Mucosa of descending colon (tissue), 3 donors: ENCODE measurements at places on chromosomes 2 and 18. TPM values are rescaled to one million over a fixed set of nuclear protein-coding genes. Genes with fewer than 3 reads are reported as not detected.

The ATP6V1C2 gene
- total RNA-seq = 1.0 TPM

- no peak for DNase-seq
These were observed 14.0 kb upstream of the PRKCE start for GRCh38 chr2:45637440-45637839.

The ERFE gene
- 0.51 TPM for total RNA-seq

DNA sequence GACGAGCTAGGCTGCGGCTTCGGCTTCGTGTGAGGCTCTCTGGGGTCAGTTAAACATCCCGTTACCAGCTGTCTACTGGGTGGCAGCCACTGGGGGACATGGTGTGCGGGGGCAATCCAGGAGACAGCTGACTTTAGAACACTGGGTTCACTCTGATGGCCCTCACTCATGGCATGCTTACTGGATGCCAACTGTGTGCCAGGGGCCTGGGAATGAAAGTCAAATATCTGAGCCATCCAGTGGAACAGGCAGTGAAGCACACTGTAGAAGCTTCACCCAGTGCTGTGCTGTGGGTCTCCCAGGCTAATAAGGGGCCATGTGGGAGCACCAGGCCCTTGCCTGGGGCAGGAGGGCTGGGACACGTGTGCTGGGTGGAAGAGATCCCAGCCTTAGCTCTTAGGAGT, 48.3 kb downstream of the GLI2 start:
- DNase-seq = no peak

DNA sequence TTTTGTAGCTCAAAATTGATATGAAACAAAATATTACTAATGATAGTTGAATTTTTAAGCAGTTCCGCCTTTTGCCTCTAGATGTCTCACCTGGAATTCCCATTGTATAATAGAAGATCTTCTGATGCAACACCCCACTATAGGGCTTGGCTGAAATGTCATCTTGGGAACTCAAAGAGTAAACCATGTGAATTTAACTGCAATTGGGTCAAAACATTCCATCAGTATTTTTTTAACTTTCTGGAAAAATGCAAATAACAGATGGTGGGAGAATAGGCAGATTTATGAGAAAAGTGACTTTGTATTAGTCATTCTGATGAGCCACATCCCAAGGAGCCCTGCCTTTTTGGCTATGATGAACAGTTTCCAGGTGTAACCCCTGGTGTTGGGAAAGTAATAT, 489.9 kb downstream of the NYAP2 start:
- DNase-seq = no peak

GRCh38 chr2:147096671-147097070, 748.2 kb upstream of the ACVR2A start:
- no peak for DNase-seq

GRCh38 chr2:232418466-232419244, 12.0 kb downstream of the ALPG start:
- peak; percentile 56 for DNase-seq

- DNase-seq = no peak
These were observed 96.7 kb upstream of the RPE start for GRCh38 chr2:209905691-209906090.

DNA sequence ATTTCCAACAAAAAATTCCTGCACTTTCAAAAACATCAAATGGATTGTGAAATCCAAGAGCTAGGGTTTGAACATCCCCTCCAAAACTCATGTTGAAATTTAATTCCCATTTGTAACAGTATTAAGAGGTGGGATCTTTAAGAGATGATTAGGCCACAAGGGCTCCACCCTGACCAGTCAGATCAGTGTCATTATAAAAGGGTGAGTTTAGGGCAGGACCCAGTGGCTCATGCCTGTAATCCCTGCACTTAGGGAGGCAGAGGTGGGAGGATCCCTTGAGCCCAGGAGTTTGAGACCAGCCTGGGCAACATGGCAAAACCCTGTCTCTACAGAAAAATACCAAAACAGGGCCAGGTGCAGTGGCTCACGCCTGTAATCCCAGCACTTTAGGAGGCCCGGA, 8.9 kb downstream of the GTF3C2 start:
- no peak for DNase-seq

DNA sequence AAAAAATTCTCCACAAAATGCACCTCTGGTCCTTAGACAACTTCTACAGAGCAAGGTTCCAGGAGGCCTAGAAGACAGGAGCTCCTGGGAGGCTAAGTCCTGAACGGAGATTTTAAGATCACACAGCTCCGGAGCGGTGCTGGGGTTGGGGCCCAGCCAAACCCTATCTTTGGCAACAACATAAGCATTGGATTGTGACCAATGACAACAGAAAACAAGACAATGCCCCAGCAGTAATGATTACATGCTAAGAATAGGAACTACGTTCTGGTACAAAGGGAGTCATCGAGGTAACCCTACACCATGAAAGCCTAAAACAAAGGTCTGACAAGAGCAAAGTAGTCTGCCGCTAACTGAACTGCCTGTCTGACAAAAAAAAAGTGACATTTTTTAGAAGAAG, 171.2 kb downstream of the CMPK2 start:
- DNase-seq = no peak

DNA sequence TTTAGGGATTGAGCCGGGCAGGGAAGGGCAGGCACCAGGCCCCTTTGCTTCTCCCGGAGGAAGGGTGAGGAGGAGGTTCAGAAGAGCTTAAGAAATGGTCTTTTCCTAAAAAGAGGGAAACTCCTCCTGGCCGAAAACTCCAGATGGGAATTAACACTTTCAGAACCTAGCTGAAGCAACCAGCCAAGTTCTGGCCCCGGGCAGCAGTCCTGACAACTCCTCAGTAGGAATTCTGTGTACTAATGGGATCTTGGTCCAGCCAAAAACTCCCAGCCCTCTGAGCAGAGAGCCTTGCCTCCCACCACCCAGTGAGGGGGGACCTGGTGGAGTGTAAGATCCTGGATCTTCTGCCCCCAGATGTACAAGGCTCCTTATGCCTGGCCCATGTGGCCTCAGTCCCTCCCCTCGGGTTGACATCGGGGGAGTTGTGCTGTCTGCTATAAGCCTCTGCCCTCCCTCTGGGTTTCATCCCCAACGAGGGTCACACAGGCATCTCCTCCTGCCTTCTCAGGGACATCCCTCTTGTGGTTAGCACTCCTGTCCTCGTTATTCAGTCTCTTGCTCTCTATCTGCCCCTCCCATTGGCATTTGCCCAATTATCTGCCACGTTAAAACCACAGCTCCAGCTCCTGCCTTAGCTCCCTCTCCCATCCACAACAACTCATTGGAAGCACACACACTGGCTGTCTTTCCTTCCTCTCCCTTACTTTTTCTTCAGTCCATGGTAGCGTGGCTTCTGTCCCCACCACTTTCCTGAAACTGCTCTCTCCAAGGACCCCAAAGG, 184.6 kb downstream of the CYP26B1 start:
- no peak for DNase-seq

The PPP1R7 gene
- total RNA-seq = 68.9 TPM

GRCh38 chr2:10859278-10859677, 46.7 kb upstream of the PDIA6 start:
- no peak for DNase-seq

DNA sequence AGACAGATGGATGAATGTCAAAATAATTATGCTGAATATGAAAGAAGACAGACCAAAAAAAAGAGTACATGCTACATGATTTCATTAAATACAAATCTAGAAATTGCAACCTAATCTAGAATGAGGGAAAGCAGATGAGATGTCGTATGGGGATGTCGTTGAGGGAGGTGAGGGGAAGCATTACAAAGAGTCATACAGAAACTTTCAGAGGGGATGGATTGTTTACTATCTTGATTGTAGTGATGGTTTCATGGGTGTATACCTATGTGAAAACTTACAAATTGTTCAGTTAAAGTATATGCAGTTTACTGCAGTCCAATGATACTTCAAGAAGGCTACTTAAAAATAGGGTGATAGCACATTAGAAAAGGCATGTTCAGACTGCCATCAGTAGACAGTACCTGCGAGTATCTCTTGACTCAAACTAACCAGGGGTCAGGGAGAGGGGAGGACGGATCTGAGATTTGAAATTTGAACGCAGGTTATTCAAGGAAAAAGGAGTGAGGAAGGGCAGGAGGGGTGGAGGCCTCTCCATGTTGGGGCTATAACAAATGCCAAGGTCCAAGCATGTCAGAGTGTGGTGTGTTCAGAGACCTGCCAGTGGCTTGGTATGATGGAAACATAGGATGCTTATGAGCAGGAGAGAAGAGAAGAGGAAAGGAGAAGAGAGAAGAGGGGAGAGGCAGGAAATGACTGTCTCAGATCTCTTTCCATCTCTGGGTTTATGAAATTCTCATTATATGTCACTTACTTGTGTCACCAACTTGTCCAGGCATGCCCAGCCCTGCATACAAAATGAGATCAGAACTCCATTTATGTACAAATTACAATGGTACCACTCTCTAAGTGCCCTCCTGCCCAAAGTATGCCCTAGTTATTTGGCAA, 257.3 kb upstream of the CXCR4 start:
- no peak for DNase-seq

The PSTPIP2 gene
- 2.9 TPM for total RNA-seq

The PTPRN gene
- 13.0 TPM for total RNA-seq

The SLC5A7 gene
- total RNA-seq = 3.6 TPM

The PSD4 gene
- 40.8 TPM for total RNA-seq

The ABCG5 gene
- not detected for total RNA-seq

- no peak for DNase-seq
These were observed 859.2 kb downstream of the CNTNAP5 start for GRCh38 chr2:124884315-124884714.

The OTOF gene
- total RNA-seq = 0.60 TPM

The MAP3K19 gene
- total RNA-seq = not detected

The TRIP12 gene
- total RNA-seq = 202 TPM

- DNase-seq = no peak
These were observed 54.7 kb upstream of the MBOAT2 start for GRCh38 chr2:9057939-9058761.

- no peak for DNase-seq
These were observed 109.0 kb upstream of the STPG4 start for GRCh38 chr2:47264143-47264542.
